Liver (tissue), 10 donors: ENCODE measurements at places on chromosomes 3 and 15.

DNA sequence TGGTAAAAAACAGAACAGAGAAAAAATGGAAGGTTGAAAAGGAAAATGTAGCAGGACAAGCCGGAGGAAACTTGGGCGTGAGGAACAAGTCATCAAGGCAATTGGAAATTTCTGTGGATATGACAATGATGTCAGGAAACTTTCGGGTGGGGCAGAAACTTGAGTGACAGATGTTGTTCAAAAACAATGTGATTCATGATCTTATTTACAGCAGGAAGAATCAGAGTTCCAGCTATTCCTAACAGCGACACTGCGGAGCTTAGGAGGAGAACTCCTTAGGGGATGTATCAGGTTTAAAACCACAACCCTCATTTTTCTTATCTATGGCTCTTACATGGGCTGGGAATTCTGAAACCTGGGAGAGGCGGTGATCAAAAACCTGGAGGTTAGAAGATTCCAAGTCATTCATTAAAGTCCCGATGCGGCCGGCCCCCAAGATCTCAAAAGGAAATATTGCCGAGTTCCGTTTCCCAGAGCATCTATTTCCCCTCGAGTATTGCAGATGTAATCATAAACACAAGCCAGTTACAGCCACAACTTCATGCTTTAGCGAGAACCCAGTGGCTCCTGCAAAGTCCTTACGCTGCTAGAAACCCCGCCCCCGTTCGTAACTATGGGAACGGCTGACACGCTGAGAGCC, 659 bp upstream of the ARRDC4 start:
- DNase-seq = no peak

DNA sequence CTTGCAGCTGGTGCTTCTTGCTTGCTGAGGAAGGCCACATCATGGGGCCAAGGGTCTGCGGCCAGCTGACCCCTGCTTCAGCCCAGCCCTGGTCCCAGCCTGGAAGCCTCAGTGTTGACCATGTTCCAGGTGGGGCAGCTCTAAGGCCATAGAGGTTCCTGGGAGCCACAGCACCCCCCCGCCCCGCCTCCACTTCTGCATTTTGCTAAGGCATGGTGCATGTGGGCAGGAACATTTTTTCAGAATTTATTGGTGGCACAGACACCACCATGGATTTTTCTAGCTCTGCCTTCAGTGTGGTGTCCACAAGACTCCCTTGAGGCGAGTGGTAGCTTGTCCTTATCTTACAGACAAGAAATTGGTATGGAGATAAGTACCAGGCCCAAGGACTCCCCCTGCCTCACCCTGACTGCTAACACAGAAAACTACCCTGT, 1.9 kb upstream of the CHST14 start:
- no peak for DNase-seq

DNA sequence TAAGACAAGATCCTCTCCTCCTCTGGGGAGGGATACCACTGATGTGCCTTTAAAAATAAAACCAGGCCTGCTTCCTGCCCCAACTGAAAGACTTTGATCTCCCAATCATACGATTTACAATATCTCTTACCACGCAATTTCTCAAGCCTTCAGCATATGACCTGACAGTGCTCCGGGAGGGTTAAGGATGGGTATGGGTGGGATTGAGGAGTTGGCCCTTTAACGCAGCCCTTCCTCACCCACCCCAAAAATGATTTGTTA, 67.4 kb downstream of the LRIG1 start:
- DNase-seq = no peak

DNA sequence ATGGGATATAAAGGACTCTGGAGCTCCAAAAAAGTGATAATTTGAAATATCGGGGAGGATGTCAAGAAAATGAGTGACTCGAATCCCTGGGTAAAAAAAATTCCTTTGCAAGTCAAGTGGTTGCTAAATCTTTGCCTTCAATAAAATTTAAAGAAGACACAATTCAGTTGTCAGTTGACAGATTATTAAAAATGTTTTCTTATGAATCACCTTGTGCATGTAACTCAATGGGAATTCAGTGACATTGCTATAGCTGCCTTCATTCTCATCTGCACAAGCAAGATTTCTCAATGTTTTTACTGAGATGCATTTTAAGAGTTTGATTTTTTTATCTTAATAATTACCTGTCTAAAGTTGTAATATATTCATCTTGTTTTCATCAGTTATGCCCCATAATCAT, 264.0 kb upstream of the IL12A start:
- DNase-seq = no peak

GRCh38 chr15:37057256-37057655, 43.1 kb downstream of the MEIS2 start:
- no peak for DNase-seq

- peak; percentile 46 for DNase-seq
Observed at GRCh38 chr15:38699633-38700230, 135.1 kb upstream of the RASGRP1 start.

DNA sequence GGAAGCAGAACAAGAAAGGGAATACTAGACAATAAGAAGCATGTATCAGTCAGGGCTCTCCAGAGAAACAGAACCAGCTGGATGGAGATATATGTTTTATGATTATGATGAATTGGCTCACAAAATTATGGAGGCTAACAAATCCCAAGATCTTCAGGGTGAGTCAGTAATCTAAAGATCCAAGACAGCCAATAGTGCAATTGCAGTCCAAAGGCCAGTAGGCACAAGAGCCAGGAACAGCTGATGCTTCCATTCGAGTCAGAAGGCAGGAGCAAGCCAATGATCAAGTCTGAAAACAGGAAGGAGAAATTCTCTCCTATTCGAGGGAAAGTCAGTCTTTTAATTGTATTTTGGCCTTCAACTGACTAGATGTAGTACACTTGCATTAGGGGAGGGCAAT, 164.9 kb upstream of the ST8SIA2 start:
- DNase-seq = no peak

- no peak for DNase-seq
Observed at GRCh38 chr3:134186391-134186790, 64.3 kb downstream of the RYK start.

- no peak for DNase-seq
Observed at GRCh38 chr15:86799226-86799625, 719.6 kb downstream of the AGBL1 start.

DNA sequence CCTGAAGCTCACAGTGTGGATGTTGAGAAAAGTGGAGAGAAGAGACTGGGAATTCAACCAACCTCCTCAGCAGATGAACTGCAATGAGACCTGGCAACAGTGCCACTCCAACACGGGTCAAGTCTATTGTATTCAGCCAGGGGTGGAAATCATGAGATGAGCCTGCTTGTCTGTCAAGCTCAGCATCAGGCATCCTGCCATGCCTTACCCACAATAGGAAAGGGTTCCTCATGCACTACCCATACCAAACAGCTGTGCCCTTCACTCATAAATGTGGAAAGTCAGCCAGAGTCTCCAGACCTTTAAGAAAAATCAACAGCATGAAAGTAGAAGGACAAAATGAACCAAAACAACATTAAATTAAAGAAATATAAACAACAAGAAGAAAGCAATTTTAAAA, 542.1 kb downstream of the EPHB1 start:
- no peak for DNase-seq

GRCh38 chr3:169501777-169502320, 161.7 kb downstream of the MECOM start:
- DNase-seq = no peak
